Pancreas (tissue), 10 donors: ENCODE measurements at places on chromosomes 1 and 21.

GRCh38 chr1:206446688-206447421, 23.4 kb upstream of the IKBKE start:
- DNase-seq: no peak

DNA sequence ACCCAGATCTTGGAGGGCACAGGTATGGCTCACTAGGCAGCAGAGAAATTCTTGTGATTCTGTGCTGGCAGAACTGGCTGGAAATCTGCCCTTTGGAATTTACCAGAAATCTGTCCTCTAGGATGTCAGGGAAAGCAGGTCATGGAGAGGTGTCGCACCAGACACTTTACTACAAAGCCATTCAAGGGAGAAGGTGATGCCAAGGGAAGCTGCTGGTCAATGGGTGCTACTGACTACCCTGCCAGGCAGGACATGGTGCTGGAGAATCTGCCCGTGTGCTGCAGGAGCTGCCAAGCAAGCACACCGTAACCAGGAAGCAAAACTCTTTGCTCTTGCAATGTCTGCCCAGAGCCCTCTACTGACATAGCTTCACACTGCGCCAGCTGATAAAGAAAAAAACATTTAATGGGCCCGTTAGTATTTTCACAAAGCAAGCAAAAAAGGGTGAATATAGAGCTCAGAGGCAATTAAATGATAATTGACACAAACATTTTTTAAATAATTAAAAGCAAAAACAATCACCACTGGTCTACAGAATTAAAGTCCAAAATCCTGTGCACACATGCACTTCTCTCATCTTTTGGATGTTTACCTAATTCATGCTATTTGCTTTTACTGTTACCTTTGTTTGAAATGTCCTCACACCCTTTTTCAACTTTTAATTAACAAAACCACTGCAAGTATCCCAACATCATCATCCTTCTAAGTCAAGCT, 7.2 kb upstream of the FBXO28 start:
- DNase-seq: no peak

GRCh38 chr1:64675718-64676345, 69.0 kb upstream of the RAVER2 start:
- no peak for DNase-seq

GRCh38 chr1:52096216-52096615, 40.1 kb downstream of the BTF3L4 start:
- no peak for DNase-seq

GRCh38 chr1:151510020-151510405, 1.2 kb upstream of the CGN start:
- DNase-seq: no peak

DNA sequence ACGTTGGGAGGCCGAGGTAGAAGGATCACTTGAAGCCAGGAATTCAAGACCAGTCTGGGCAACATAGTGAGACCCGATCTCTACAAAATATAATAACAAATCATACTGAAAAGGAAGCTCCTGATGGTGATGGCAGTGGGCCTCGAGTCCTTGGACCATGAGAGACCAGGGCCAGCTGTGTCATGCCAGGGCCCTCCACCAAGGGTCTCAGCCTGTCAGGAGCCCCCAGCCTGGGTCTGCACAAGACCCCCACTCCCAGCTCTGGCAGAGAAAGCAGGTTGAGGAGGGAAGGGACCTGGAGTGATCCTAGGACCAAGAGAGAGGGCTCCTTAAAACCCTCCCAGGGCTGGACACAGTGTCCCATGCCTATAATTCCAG, 6.7 kb upstream of the CTRC start:
- no peak for DNase-seq

DNA sequence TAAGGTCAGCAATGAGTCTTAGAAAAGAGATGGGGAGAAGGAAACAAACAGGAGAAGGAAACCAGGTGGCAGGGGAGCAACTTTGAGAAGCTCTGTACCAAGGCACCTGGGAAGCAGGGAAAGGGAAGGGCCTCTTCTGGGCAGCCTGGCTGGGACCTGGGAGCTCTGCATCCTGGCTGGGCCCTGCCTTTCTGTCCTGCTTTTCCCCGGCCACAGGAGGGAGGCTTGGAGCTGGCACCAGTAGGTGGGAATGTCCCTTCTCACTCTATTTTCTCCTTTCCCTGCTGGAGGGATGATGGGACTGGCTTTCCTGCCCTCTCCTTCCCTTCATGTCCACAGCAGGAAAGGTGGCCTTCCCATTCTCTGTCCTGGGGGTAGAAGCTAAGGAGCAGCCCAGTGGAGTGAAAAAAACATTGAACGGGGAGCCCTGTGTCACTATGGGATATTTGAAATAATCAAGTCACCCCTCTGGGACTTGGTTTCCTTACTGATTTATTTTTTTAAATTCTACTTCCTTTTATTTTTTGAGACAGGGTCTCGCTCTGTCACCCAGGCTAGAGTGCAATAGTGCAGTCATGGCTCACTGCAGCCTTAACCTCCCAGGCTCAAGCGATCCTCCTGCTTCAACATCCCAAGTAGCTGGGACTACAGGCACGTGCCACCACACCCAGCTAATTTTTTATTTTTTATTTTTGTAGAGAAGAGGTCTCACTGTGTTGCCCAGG, 5.1 kb upstream of the NES start:
- DNase-seq: peak; percentile 23

- DNase-seq: no peak
These were observed 6.3 kb downstream of the INTS11 start for GRCh38 chr1:1318131-1318652.

- no peak for DNase-seq
These were observed 40.4 kb downstream of the EIF2B3 start for GRCh38 chr1:44945967-44946366.

GRCh38 chr1:55679971-55680370, 464.8 kb upstream of the USP24 start:
- DNase-seq: no peak

- no peak for DNase-seq
These were observed 24.9 kb downstream of the PRKCZ start for GRCh38 chr1:2074944-2075740.

- DNase-seq: no peak
These were observed 14.7 kb downstream of the MDM4 start for GRCh38 chr1:204530932-204531331.

DNA sequence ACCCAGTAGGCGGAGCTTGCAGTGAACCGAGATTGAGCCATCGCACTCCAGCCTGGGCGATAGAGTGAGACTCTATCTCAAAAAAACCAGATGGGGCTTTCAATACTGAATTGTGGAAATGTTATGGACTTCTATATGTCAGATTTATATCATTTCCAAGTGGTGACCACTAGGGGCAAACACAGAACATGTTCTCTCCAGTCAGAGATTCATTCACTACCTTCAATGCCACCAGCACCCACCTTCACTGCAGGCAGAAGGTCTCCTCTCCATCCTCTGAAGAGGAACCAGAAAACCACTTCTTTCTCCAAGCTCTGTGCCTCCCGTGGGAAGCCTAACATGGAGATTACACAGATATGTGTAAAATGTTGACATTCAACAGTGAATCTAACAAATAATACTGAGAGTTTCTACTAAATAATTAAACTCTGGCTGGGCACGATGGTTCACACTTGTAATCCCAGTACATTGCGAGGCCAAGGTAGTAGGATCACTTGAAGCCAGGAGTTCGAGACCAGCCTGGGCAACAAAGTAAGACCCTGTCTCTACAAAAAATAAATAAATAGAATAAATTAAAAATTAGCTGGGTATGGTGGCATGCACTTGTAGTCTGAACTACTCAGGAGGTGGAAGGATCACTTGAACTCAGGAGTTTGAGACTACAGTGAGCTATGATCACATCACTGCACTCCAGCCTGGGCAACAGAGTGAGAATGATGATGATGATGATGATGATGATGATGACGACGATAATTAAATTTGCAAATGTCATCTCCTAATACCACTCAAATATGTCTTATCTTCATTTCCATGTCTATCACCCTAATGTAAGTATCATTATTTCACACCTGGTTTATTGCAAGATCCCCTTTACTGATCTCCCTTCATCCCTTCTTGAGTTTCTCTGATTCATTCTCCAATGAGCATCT, 151.1 kb downstream of the ZNF281 start:
- DNase-seq: no peak
